ENCODE measurements at places on chromosomes 12 and 14.

GRCh38 chr12:131620520-131620919 is 90.4 kb upstream of the SFSWAP start:
- DNase-seq: no peak

- DNase-seq: no peak
Measured at GRCh38 chr12:44812062-44812461, 64.1 kb downstream of the NELL2 start.

GRCh38 chr12:109239179-109239578 is 69.9 kb downstream of the FOXN4 start:
- no peak for DNase-seq

DNA sequence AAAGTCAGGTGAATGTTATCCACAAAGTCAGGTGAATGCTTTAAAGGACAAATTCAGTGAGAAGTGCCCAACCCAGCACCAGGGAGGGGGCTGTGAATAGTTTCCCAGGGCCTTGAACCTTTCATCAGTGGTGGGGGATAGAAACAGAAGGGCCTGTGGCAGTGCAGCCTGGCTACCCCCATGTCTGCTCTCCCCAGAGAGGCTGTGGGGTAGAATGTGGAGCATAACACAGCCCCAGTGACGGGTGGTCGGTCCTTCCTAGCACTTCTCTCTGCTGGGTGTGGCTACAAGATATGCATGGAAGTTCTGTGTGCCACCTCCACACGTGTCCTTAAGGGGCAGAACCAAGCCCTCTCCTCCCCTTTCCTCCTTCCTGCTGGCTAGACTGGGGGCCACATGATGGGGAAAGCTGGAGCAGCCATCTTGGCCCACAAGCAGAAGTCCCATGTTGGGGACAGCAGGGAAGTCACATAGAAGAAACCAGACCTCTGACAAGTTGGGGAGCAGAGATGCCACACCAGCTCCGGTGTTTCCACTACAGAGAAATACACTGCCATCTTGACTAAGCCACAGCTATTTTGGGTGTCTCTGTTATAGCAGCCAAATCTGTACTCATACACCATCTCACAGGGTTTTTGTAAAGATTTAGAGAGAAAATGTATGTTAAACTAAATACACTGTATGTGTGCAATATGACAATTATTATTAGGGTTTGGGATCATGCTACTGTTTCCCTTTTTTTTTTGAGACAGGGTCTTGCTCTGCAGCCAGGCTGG is 17.0 kb downstream of the RITA1 start:
- DNase-seq: no peak

DNA sequence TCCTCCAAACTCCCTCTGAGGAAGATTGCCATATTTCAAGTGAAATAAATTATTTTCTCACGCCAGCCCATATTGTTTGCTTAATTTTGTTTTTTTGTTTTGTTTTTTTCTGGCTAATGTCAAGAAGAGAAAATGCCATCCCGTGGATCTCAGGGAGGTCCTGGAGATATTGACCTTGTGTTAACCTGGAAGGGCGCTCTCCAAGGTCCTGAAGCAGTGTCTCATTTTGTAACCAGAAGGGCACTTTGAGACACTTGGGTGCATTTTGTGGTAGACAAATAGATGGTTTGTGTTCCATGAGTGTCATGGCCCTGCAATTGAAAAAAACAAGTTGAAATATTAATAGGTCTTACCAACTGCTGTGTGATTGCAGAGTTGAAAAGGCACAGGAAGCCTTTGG is 268.9 kb downstream of the SUDS3 start:
- DNase-seq: no peak
